ENCODE measurements at places on chromosomes 5 and 9.

DNA sequence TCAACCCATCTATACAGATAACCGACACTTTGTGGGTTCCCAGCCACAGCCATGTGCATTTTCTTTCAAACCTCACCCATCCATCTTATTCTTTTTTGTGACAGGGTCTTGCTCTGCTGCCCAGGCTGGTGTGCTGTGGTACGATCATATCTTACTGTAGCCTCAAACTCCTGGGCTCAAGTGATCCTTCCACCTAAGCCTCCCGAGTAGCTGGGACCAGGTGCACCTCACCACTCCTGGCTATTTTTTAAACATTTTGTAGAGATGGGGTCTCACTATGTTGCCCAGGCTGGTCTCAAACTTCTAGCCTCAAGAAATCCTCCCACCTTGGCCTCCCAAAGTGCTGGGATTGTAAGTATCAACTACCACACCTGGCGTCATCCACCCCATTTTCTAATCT is 7.4 kb upstream of the TMEM38B start:
- DNase-seq, result no peak
- no peaks in the 10 kb centered on the region for H3K36me3 ChIP-seq
- H3K27me3 ChIP-seq, result no peaks in the 10 kb centered on the region
- H3K4me3 ChIP-seq, result no peak overlapping the region

DNA sequence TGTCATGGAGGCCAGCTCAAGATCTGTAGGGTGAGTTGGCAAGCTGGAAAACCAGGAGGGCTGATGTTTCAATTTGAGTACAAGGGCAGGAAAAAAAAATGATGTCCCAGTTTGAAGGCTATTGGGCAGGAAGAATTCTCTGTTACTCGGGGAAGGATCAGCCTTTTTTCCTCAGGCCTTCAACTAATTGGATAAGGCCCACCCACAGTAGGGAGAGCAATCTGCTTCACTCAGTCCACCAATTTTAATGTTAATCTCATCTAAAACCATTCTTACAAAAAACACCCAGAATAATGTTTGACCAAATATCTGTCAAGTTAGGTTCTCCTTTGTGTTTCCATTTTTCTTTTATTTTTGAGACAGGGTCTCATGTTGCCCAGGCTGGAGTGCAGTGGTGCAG is 382.4 kb downstream of the ARRDC3 start:
- H3K36me3 ChIP-seq, result no peaks in the 10 kb centered on the region
- H3K4me3 ChIP-seq, result no peak overlapping the region
- H3K27me3 ChIP-seq, result no peaks in the 10 kb centered on the region
- H3K27ac ChIP-seq, result no peak overlapping the region
- DNase-seq, result no peak

DNA sequence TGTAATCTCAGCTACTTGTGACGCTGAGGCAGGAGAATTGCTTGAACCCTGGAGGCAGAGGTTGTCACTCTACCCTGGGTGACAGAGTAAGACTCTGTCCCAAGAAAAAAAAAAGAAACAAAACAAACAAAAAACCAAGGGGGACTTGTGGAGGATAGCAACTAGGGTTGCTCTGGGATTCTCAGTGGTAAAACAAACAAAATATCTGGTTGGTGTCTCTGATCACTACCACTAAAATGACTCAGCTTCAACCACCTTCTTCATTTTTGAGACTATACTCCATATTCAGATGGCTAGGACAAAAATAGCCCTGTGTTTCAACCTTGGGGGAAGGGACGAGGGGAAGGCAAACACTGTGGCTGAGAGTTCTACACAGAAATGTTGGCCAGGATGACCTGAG is 110.3 kb downstream of the ARRDC3 start:
- no peak overlapping the region for H3K4me3 ChIP-seq
- no peak for DNase-seq
- no peaks in the 10 kb centered on the region for H3K36me3 ChIP-seq
- H3K27me3 ChIP-seq, result no peaks in the 10 kb centered on the region
- H3K4me1 ChIP-seq, result peaks cover 4% of the 10 kb centered on the region

- H3K4me1 ChIP-seq, result no peaks in the 10 kb centered on the region
- H3K27ac ChIP-seq, result peak overlapping the region; percentile 54
- no peak for DNase-seq
- H3K36me3 ChIP-seq, result peaks cover 35% of the 10 kb centered on the region
- no peak overlapping the region for H3K4me3 ChIP-seq
- H3K27me3 ChIP-seq, result no peaks in the 10 kb centered on the region
Measured at GRCh38 chr9:127509261-127509954, 58.1 kb downstream of the LRSAM1 start.

DNA sequence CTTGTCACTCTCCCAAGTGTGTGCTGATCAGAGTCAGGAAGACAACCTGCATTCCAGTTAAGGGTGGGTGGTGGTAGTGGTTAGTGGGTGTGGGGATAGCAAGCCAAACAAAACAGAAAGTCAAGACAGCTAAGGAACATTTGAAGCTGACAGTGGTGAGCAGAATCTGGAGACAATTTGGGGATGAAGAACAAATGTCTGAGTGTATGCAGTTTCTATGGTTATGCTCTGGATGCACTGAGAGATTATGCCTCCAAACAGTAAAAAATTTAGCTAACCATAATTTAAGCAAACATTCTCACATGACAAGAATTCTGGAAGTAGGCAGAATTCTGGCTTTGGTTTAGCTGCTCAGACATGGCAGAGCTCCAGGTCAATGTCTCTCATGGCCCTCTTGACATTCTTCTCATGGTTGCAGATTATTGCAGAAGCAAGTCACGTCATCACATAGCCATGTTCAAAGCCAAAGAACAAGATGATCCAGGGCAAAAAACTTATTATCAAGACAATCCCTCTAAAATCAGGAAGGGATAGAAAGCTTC is 148.7 kb downstream of the LURAP1L start:
- H3K27ac ChIP-seq, result no peak overlapping the region
- no peaks in the 10 kb centered on the region for H3K36me3 ChIP-seq
- no peaks in the 10 kb centered on the region for H3K27me3 ChIP-seq
- peaks cover 10% of the 10 kb centered on the region for H3K4me1 ChIP-seq
- no peak overlapping the region for H3K4me3 ChIP-seq
